Panc1 (cell line): ENCODE measurements at places on chromosomes 2 and 18.

GRCh38 chr2:236847538-236848263, 238.0 kb upstream of the COPS8 start:
- no peak for DNase-seq

DNA sequence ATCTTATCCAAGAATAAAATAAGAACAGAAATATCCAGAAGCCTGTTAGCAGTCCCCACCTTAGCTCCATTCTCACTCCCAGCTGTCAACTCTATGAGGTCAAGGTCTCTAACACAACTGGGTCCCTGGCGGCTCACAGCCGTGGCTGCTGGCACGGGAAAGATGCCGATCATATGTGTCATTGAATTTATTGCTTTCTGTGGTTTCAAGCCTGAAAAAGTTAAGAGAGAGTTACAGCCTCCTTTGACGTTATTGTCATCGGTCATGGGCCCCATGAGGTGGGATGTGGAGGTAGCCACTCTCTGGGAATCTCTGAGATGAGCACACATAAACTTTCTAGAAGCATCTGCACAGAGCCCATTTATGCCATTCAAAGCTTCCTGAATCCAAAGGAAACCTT, 28.7 kb upstream of the CABLES1 start:
- DNase-seq, result peak; percentile 93

DNA sequence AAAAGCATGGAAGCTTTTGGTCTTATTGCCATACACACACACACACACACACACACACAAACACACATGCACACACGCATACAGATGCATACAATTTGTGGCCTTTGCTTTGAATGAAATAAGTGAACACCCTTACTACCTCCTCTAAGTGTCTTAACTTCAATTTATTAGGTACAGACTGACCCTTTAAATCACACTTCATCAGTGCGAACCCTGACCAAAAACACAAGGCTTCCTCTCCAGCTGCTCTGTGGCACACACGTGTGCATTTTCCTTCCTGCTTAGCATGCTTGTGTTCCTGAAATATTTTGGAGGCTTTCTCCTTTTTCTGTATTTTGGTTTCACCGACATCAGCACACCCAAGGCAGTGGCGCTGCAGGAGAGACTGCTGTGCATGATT, 96.0 kb downstream of the CNTNAP5 start:
- no peak for DNase-seq

GRCh38 chr2:128300151-128301020, 18.3 kb downstream of the HS6ST1 start:
- DNase-seq, result no peak
